ENCODE measurements at places on chromosomes 5 and 9. TPM values are rescaled to one million over a fixed set of nuclear protein-coding genes. Genes with fewer than 3 reads are reported as not detected.

Gene NHP2
- total RNA-seq: 95.0 TPM

Gene CENPK
- 2.7 TPM for total RNA-seq

Gene PCDHGA5
- 1.3 TPM for total RNA-seq

Gene RASGEF1C
- not detected for total RNA-seq

Gene ECM2
- 4.3 TPM for total RNA-seq

Gene CACFD1
- total RNA-seq: 6.5 TPM

Gene SLCO6A1
- not detected for total RNA-seq

Gene PCDHGA10
- 4.3 TPM for total RNA-seq

Gene IL4
- not detected for total RNA-seq

Gene KIF4B
- under 0.01 TPM for total RNA-seq

Gene CETN3
- total RNA-seq: 8.5 TPM

Gene COL15A1
- 164 TPM for total RNA-seq

Gene CTSV
- 0.37 TPM for total RNA-seq

Gene FST
- total RNA-seq: 68.3 TPM

Gene GOLM1
- total RNA-seq: 81.4 TPM

Gene PROB1
- total RNA-seq: 1.0 TPM

Gene DBH
- total RNA-seq: not detected

Gene SPEF2
- 2.2 TPM for total RNA-seq

Gene ASTN2
- total RNA-seq: 7.1 TPM

Gene SCGB3A2
- not detected for total RNA-seq

Gene FRMD3
- 0.14 TPM for total RNA-seq

Gene CMBL
- total RNA-seq: 11.2 TPM

Gene ZDHHC11B
- 0.09 TPM for total RNA-seq

Gene SPINK4
- total RNA-seq: 0.74 TPM

Gene SV2C
- not detected for total RNA-seq

Gene IZUMO3
- total RNA-seq: not detected

Gene ECSCR
- total RNA-seq: 0.14 TPM

Gene MUSK
- total RNA-seq: 5.5 TPM

Gene UBAP2
- total RNA-seq: 19.7 TPM

Gene NDUFAF2
- total RNA-seq: 36.2 TPM

Gene TRIM23
- total RNA-seq: 30.7 TPM

Gene SHC3
- 24.0 TPM for total RNA-seq

Gene DIPK1B
- total RNA-seq: 1.00 TPM

Data from smooth muscle cell of bladder (primary cell).